ENCODE measurements at places on chromosomes 11 and 22. TPM values are rescaled to one million over a fixed set of nuclear protein-coding genes. Genes with fewer than 3 reads are reported as not detected.

The PANX3 gene
- total RNA-seq, result not detected

The MISFA gene
- 1.2 TPM for total RNA-seq

The TREH gene
- not detected for total RNA-seq

The TMPRSS4 gene
- total RNA-seq, result not detected

The SERPING1 gene
- 7.3 TPM for total RNA-seq

The OR52N4 gene
- total RNA-seq, result not detected

The OR51I1 gene
- total RNA-seq, result not detected

The VSIG2 gene
- not detected for total RNA-seq

The CEP164 gene
- total RNA-seq, result 15.1 TPM

The TSPAN18 gene
- 13.9 TPM for total RNA-seq

Data from frontal cortex (tissue), 4 donors.